Activated naive CD8-positive, alpha-beta T cell treated with anti-CD3 and anti-CD28 coated beads for 36 hours (primary cell): ENCODE measurements at places on chromosomes 12 and 14. TPM values are rescaled to one million over a fixed set of nuclear protein-coding genes. Genes with fewer than 3 reads are reported as not detected.
A peak's percentile ranks its signal among the peaks of the same experiment; 100 is the strongest.

- no peak within 1 kb of the TSS for H3K27ac ChIP-seq
- peaks cover 16% of the 10 kb centered on the region for H3K27me3 ChIP-seq
- peak; percentile 53 for DNase-seq
- H3K4me1 ChIP-seq: peaks cover 2% of the 10 kb centered on the region
- H3K4me3 ChIP-seq: peak within 1 kb of the TSS; percentile 72
Measured at GRCh38 chr14:104865081-104865630, at the start of gene CEP170B. Gene CEP170B (plus strand): TSS chr14:104865268. CDS start chr14:104868451, 3,183 bp downstream.

GRCh38 chr14:21219561-21220111 lies 49.6 kb downstream of the HNRNPC start:
- H3K4me3 ChIP-seq: peak overlapping the region; percentile 2
- no peak for DNase-seq
- peaks cover 72% of the 10 kb centered on the region for H3K4me1 ChIP-seq
- H3K27ac ChIP-seq: peak overlapping the region; percentile 60
- H3K36me3 ChIP-seq: peaks cover 69% of the 10 kb centered on the region

The AQP2 gene
- total RNA-seq: not detected

The TCL1A gene
- total RNA-seq: 2.8 TPM

GRCh38 chr14:100137173-100137572 lies 22.3 kb downstream of the DEGS2 start:
- H3K4me1 ChIP-seq: peaks cover 9% of the 10 kb centered on the region
- H3K36me3 ChIP-seq: peaks cover 20% of the 10 kb centered on the region
- no peak for DNase-seq
- H3K27me3 ChIP-seq: no peaks in the 10 kb centered on the region
- no peak overlapping the region for H3K4me3 ChIP-seq
- H3K27ac ChIP-seq: no peak overlapping the region

- H3K27ac ChIP-seq: no peak overlapping the region
- H3K4me3 ChIP-seq: no peak overlapping the region
- H3K27me3 ChIP-seq: peaks cover 18% of the 10 kb centered on the region
- peaks cover 4% of the 10 kb centered on the region for H3K4me1 ChIP-seq
- no peaks in the 10 kb centered on the region for H3K36me3 ChIP-seq
Measured at GRCh38 chr14:103619057-103619456, 10.0 kb upstream of the KLC1 start.

DNA sequence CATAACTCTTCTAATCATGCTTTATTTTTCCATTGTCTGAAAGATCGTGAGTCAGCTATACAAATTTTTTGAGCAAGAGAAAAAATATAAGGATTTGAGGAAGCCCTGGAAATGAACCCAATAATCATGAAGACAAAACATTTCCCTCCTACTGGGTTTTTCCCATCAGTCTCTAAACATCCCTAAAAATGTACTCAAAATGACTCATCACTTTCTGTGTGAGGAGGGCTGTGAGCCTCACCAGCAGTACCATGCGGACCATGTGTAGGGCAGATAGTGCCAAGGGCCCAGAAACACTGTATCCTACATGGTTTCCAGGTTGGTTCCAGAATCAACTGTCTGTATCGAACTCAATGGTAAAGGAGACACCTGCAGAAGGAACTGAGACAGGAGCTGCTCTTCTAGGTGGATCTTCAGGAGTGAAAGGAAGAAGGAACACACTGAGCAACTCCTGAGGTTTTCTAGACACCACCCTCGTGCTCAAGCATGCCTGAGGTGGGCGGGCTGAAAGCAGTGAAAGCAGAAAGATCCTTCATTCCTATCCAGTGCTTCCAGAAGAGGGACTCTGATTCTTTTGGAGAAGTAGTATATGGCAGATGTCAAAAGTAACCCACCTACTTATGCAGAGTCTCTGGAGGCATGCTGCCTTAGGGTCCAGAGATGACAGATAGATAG lies 48.6 kb upstream of the RHOJ start:
- H3K4me1 ChIP-seq: no peaks in the 10 kb centered on the region
- no peak overlapping the region for H3K27ac ChIP-seq
- H3K27me3 ChIP-seq: no peaks in the 10 kb centered on the region

DNA sequence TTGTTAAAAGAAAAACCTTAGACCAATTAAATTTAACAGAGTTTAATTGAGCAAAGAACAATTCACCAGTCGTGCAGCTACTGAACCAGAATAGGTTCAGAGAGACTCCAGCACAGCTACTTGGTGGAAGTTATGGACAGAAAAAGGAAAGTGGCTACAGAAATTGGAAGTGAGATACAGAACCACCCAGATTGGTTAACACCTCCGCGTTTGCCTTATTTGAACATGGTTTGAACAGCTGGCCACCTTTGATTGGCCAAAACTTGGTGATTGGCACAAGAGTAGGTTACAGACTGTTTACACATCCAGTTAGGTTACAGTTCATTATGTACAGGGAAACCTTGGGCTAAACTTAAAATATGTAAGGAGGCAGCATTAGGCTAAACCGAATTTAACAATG lies 54.9 kb downstream of the SRGAP1 start:
- H3K36me3 ChIP-seq: no peaks in the 10 kb centered on the region
- H3K27me3 ChIP-seq: peaks cover 17% of the 10 kb centered on the region
- H3K4me1 ChIP-seq: peaks cover 4% of the 10 kb centered on the region
- no peak overlapping the region for H3K27ac ChIP-seq
- DNase-seq: no peak

DNA sequence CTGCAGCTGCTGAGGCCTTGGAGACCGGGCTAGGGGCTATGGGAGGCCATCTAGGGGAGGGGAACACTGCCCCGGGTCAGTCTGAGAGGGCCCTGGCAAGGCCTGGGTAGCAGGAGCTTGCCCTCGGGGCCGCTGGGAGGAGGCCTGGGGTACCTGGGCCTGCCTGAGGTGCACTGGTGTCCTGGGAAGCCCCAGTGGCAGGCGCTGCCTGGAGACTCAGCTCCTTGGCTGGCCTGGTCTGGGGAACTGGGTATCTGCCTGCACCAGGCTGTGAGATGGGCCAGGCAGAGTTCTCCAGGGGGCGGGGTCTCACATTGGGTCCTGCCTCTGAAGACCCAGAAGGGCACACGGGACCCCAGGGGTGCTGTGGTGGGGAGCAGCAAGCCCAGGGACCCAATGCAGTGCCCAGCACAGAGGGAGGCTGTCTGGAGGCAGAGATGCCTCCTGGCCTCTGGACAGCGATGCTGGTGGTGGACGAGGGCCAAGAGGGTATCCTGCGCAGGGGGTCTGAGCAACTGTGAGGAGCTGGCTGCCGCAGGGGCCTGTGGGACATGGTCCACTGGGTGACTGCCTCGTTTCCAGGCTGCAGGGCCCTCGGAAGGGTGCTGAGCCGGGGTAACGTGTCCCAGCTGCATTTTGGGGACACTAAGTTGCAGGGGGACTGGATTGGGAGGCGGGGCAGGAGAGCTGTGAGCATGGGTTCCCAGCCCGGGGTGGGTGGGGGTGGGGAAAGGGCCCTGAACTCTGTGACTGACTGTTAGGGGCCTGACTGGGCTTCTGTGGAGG lies 7.4 kb upstream of the MTA1 start:
- peaks cover 27% of the 10 kb centered on the region for H3K27me3 ChIP-seq
- H3K4me3 ChIP-seq: no peak overlapping the region
- H3K36me3 ChIP-seq: peaks cover 2% of the 10 kb centered on the region
- H3K4me1 ChIP-seq: peaks cover 9% of the 10 kb centered on the region
- H3K27ac ChIP-seq: no peak overlapping the region
- DNase-seq: no peak

DNA sequence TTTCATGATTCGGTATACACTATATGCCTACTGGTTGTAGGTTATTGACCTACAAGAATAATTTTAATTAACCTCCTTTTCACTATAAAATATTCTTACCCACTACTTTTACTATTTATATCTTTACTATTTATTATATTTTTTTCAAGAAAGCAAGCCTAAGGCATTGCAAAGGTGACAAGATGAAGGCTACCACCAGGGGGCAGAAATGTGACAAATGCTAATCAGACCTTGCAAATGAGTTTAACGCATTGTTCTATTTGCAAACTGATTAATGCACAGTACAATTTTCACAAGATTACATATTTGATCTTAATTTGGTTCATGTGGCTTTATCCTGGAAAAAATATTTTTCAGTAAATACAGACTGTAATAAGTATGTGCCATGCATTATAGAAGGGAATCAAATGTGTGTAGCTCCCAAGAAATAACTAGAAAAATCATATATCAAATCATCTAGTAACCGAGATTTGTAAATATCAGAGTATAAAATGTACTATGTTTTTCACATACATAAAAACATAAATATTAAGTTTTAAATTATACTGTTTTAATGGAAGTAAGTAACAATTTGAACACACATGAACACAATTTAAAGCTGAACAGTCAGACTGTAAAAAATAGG lies 107.0 kb downstream of the ADAMTS20 start:
- H3K36me3 ChIP-seq: no peaks in the 10 kb centered on the region
- DNase-seq: peak; percentile 17
- no peak overlapping the region for H3K27ac ChIP-seq
- H3K4me1 ChIP-seq: no peaks in the 10 kb centered on the region

DNA sequence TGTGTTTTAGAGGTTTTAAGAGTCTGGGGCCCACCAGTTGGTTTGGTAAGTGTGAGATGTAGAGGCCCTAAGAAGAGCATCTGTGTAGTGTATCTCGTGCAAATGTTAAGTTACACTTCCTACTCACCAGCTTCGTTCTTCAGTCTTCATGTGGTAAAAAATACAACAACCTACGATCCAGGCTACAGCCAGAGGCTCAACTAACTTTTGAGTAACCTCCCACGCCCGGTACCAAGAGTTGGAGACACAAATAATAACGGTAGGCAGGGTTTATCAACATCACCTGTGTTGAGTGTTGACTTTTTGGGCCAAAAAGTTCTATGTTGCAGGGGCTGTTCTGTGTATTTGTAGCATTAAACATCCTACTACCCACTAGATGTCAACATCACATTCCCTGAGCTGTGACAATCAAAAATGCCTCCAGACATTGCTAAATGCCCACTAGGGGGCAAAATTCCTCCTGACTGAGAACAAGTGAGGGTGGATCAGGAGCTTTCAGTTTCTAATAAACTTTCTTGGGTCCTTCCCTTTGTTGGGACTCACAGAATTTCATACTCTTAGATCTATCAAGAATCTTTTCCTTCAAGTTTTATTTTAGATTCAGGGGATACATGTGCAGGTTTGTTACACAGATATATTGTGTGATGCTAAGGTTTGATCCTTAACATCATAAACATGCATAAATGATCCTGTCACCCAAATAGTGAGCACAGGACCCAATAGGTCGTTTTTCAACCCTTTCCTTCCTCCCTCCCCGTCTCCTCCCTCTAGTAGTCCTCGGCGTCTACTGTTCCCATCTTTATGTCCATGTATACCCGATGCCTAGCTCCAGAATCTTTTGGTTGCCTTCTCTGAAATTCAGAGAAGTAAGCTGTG lies 94.7 kb downstream of the SLC2A13 start:
- peaks cover 7% of the 10 kb centered on the region for H3K36me3 ChIP-seq
- peaks cover 24% of the 10 kb centered on the region for H3K4me1 ChIP-seq
- no peak overlapping the region for H3K27ac ChIP-seq
- DNase-seq: peak; percentile 34
- peak overlapping the region; percentile 22 for H3K4me3 ChIP-seq

The FGD6 gene
- 0.70 TPM for total RNA-seq

GRCh38 chr12:49825360-49825970 lies 2.7 kb downstream of the NCKAP5L start:
- no peak overlapping the region for H3K27ac ChIP-seq
- peaks cover 49% of the 10 kb centered on the region for H3K4me1 ChIP-seq
- H3K4me3 ChIP-seq: no peak overlapping the region
- DNase-seq: no peak
- H3K36me3 ChIP-seq: peaks cover 4% of the 10 kb centered on the region

DNA sequence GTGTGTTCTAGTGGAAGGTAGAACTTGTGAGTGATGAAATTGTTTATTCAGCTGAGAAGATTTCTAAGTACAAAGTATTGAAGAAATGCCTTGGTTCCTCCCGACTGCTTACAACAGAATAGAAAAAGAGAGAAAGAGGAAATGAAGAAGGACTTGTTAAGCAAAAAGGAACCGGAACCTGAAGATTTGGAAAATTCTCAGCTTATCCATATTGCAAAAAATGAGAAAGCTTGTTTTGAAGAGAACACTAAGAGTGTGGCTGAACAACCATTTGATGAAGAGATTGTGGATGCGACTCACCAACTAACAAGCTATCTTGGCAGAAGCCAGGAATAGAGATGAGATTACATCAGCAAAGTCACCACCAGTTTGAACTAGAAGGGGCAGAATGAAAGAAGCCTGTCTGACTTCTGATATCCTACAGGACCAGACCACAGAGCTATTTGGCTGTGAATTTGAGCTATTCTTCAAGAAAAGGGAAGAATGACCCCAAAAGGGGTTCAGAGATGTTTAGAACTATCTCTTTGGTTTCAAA lies 15.1 kb downstream of the NDUFA9 start:
- no peak for DNase-seq
- H3K27ac ChIP-seq: peak overlapping the region; percentile 12
- H3K4me1 ChIP-seq: peaks cover 2% of the 10 kb centered on the region
- H3K36me3 ChIP-seq: peaks cover 33% of the 10 kb centered on the region

GRCh38 chr14:70891737-70892136 lies 15.5 kb upstream of the PCNX1 start:
- no peak overlapping the region for H3K27ac ChIP-seq
- peaks cover 3% of the 10 kb centered on the region for H3K27me3 ChIP-seq
- H3K36me3 ChIP-seq: no peaks in the 10 kb centered on the region
- no peak overlapping the region for H3K4me3 ChIP-seq
- H3K4me1 ChIP-seq: peaks cover 53% of the 10 kb centered on the region
- no peak for DNase-seq

DNA sequence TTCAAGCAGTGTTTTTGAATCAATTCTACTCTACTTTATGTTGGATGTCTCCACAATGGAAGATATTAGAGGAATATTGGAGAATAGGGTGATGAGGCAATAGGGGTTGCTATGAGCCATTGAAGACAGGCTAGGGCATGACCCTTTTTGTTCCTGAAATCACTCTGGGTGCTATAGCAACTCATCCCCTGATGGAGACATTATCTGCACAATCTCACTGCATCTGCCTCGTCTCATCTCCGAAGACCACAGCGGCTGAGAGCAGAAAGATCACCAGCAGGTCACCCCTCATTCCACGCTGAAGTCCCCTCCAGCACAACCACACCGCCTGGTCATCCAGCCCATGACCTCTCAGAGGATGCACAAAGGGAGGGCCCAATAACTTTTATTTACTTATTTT lies 150.4 kb upstream of the TMEM132C start:
- no peaks in the 10 kb centered on the region for H3K36me3 ChIP-seq
- no peak overlapping the region for H3K27ac ChIP-seq
- no peak for DNase-seq
- no peaks in the 10 kb centered on the region for H3K27me3 ChIP-seq

- no peak overlapping the region for H3K4me3 ChIP-seq
- H3K4me1 ChIP-seq: no peaks in the 10 kb centered on the region
- no peak overlapping the region for H3K27ac ChIP-seq
- no peak for DNase-seq
- H3K27me3 ChIP-seq: peaks cover 28% of the 10 kb centered on the region
Measured at GRCh38 chr12:131428091-131428685, 282.7 kb upstream of the SFSWAP start.
